ENCODE measurements at places on chromosomes 1 and 21.

DNA sequence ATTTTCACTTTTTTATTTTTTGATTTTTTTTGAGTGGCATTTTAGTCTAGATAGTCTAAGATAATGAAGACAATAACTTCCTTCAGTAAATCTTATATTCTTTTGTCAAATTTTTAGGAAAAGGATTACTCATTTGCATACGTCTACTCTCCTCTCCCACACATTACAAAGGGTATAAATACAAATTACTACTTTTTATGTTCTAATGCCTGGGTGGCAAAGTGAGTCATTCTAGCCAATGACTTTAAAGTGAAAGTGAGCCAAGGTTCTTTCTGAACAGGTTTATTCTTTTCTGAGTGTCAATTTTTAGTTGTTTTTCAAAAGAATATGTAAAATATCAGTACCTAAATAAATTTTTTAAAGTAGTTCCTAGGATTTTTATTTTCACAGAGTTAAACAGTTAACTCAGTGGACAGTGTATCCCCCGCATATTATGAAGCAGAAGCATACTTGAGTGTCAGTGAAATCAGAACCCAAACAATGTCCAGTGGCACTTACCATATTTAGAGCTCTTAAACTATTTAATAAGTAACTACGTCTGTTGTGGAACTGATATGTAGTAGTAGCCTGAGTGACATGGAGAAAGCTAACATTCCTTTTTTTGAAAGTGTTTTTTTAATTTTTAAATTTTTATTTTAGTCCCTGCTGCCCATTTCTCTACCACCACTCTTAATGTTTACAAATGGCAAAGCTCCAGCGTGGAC is 141.7 kb downstream of the PHTF1 start:
- H3K27ac ChIP-seq: no peak overlapping the region
- H3K4me3 ChIP-seq: no peak overlapping the region
- peaks cover 4% of the 10 kb centered on the region for H3K4me1 ChIP-seq

GRCh38 chr1:203000217-203000944 is 6.8 kb upstream of the TMEM183A start:
- no peaks in the 10 kb centered on the region for H3K27me3 ChIP-seq
- no peaks in the 10 kb centered on the region for H3K36me3 ChIP-seq
- H3K4me1 ChIP-seq: no peaks in the 10 kb centered on the region
- no peak overlapping the region for H3K4me3 ChIP-seq
- DNase-seq: no peak

DNA sequence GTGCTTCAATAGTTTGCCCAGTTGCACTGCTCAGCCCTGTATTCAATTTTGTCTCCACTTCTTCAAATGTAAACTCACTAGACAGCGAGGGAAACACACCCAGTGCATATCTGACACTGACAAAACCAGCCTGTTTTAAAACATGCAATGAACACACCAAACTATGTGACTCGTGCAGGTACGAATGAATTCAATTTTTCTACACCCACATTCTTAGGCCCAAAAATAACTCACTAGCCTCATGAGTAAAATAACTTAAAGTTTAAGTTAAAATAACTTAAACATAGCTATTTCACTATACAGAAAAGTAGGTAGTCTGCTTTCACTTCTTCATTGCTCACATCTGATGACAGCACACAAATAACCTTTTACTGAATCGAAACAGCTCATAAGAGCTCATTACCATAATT is 21.1 kb downstream of the TTC13 start:
- DNase-seq: no peak
- H3K4me3 ChIP-seq: no peak overlapping the region
- H3K4me1 ChIP-seq: no peaks in the 10 kb centered on the region

- no peak for DNase-seq
- H3K4me1 ChIP-seq: no peaks in the 10 kb centered on the region
- no peak overlapping the region for H3K27ac ChIP-seq
- H3K36me3 ChIP-seq: no peaks in the 10 kb centered on the region
- no peaks in the 10 kb centered on the region for H3K27me3 ChIP-seq
- no peak overlapping the region for H3K4me3 ChIP-seq
These were observed 153.1 kb upstream of the FGGY start for GRCh38 chr1:59143811-59144210.

DNA sequence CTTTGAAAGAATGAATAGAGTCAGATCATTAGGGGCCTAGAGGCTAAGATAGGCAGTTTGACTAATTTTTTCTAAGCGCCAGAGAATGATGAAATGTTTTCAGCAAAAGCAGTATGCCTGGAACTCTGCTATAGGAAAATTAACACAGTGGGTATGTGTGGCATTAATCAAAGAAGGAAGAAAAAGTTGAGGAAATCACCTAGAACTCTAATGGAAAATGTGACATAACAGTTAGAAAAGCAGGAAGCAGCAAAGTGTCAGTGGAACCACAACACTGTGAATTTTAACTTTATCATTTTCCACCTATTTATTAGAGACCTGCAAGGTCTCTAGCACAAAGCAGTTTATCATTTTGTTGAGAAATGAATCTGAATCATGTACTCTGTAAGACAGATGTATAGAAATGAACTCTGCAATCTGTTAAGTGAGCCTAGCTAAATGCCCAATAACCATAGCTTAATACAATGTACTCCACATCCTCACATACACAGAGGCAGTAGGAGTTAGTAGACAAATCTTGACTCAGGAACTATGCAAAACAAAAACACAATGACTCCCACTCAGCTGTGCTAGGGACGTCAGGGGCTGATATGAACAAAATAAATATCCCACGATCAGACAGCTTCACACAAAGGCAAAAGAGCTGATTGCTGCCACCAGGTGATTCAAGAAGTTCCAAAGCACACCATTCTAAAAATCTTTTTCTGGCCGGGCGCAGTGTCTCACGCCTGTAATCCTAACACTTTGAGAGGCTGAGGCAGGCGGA is 500.7 kb upstream of the NFIA start:
- no peaks in the 10 kb centered on the region for H3K4me1 ChIP-seq
- H3K27ac ChIP-seq: no peak overlapping the region
- no peaks in the 10 kb centered on the region for H3K27me3 ChIP-seq
- no peak overlapping the region for H3K4me3 ChIP-seq
- no peak for DNase-seq
- no peaks in the 10 kb centered on the region for H3K36me3 ChIP-seq

- no peak overlapping the region for H3K4me3 ChIP-seq
- no peak for DNase-seq
- no peak overlapping the region for H3K27ac ChIP-seq
- no peaks in the 10 kb centered on the region for H3K27me3 ChIP-seq
These were observed 226.9 kb upstream of the NRIP1 start for GRCh38 chr21:15291621-15292266.

DNA sequence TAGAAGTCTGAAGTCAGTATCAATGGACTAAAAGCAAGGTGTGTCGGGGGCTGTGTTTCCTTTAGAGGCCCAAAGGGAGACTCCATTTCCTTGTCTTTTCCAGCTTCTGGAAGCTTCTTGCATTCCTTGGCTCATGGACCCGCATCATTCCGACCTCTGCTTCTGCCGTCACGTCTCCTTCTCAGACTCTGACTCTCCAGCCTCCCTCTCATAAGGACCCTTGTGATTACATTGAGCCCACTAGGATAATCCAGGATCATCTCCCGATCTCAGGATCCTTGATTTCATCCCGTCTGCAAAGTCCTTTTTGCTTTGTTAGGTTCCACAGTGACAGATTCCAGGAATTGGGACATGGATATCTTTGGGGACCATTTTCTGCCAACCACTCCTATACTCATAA is 265.8 kb upstream of the CSF3R start:
- no peak overlapping the region for H3K4me3 ChIP-seq
- no peaks in the 10 kb centered on the region for H3K36me3 ChIP-seq
- DNase-seq: no peak
- peaks cover 5% of the 10 kb centered on the region for H3K27me3 ChIP-seq
- no peaks in the 10 kb centered on the region for H3K4me1 ChIP-seq
- H3K27ac ChIP-seq: no peak overlapping the region

- H3K4me3 ChIP-seq: no peak overlapping the region
- no peaks in the 10 kb centered on the region for H3K4me1 ChIP-seq
- H3K36me3 ChIP-seq: no peaks in the 10 kb centered on the region
- DNase-seq: no peak
These were observed 3.7 kb upstream of the ETV3L start for GRCh38 chr1:157103268-157103667.

DNA sequence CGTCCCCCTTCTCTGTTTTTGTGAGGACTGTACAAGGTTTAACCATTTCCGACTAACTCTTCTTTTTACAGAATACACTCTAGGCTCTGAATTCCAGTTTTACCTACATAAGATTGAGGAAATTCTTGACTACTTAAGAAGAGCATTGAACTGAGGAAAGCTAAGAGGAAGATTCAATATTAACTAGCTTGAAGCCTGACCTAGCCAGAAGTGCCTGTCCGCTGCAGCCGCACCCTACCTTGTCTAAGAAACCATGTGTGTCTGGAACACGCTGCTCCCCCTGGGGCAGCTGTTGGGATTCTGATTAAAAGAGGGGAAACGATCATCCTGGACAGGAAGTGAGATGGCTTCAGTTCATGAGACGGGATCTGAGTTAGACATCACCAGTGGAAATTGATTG is 28.9 kb downstream of the CA6 start:
- no peaks in the 10 kb centered on the region for H3K4me1 ChIP-seq
- no peak for DNase-seq
- no peaks in the 10 kb centered on the region for H3K36me3 ChIP-seq
- no peak overlapping the region for H3K4me3 ChIP-seq
- H3K27ac ChIP-seq: no peak overlapping the region

GRCh38 chr1:40107290-40107959 is 10.4 kb upstream of the PPT1 start:
- DNase-seq: no peak
- H3K4me1 ChIP-seq: no peaks in the 10 kb centered on the region
- H3K4me3 ChIP-seq: no peak overlapping the region
- H3K36me3 ChIP-seq: no peaks in the 10 kb centered on the region
- no peak overlapping the region for H3K27ac ChIP-seq
- H3K27me3 ChIP-seq: no peaks in the 10 kb centered on the region
